ENCODE measurements at places on chromosomes 11 and 22.
A peak's percentile ranks its signal among the peaks of the same experiment; 100 is the strongest.

GRCh38 chr11:15884777-15885540 lies 471.4 kb downstream of the SOX6 start:
- no peak for DNase-seq

DNA sequence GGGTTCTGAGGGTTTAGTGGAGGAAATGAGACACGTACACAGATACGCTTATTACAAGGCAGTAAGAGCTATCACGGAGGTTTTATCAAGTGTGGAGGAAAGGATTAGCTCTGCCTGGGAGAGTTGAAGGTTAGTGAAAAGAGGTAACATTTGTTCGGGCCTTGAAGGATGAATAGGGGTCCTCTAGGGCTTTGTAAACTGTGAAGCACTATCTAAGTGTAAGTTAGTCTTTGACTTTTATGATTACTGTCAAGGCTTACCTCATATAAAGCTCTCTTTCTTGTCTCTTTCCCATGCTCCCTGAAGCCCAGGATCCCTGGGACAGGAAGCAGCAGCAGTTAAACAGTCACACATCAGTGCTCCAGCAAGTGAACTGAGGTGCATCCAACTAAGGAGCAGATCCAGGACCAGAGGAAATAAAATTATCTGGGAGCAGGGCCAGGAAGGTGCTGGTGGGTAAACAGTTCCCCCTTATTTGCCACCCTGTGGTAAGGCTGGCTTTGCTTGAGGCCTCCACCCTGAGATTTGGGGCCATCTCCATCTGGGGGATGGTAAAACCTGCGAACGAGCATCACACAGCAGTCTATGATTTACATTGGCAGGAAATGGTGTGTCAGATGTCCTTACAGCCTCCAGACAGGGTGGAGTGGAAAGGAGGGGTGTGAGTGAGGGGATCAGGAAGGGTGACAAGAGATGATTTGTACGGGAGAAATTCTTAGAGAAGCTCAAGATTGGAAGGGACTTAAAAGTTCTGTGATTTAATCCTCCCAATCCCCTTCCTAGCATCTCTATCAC lies 27.2 kb downstream of the GVQW3 start:
- no peak for DNase-seq

GRCh38 chr22:30221121-30221992 lies 25.2 kb downstream of the LIF start:
- DNase-seq, result peak; percentile 57

DNA sequence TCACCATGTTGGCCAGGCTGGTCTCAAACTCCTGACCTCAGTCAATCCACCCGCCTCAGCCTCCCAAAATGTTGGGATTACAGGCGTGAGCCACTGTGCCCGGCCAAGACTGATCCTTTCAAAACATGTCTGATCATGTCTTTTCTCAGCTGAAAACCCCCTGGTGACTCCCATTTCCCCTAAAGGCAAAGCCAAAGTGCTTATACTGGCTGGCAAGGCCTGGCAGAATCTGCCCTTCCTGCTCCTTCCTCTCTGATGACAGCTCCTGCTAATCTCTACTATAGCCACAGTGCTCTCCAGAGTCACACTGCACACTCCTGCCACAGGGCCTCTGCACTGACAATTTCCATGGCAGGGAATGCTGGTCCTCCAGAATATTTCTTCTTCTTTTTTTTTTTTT lies 2.6 kb upstream of the MCHR1 start:
- no peak for DNase-seq

DNA sequence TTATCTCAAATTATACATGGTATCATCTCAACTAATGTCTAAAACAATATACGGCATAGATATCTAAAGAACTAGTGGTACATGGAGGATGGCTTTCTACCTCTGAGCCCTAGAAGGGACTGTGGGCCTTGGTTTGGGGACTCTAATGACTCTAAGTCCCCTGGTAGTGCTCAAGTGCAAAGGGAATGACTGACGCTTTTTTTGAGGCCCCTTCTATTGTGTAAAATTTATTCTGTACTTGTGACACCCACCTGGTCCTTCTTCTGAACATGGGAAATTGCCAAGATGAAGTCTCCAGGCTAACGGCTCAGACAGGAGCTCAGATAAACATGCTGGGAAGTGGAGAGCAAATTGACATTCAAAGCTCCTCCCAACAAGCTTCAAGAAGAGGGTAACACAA lies 53.4 kb upstream of the IGLL5 start:
- DNase-seq, result no peak

GRCh38 chr11:75593286-75593915 lies 31.3 kb downstream of the SERPINH1 start:
- no peak for DNase-seq

- DNase-seq, result no peak
Measured at GRCh38 chr11:7591107-7591894, 77.5 kb downstream of the PPFIBP2 start.

DNA sequence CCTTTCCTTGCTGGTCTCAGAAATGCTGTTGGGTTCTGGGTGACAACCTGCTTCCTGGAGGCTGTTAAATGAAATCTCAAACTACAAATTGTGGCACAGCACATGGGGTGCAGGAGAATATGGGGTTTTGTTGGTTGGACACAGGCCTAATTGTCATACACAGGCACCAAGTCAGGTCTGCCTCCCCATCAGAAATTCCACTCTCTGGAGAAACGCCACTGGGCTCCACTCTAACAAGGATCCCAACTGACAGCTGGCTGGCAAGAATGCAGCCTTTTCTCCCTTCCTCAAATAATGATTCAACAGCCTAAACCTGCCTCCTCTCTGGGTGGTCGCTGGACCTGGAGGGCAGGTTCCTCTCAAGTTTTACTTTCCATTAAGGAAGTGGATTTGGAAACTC lies 177.8 kb upstream of the NARS2 start:
- no peak for DNase-seq

GRCh38 chr22:35868938-35869337 lies 151.3 kb downstream of the APOL5 start:
- no peak for DNase-seq

DNA sequence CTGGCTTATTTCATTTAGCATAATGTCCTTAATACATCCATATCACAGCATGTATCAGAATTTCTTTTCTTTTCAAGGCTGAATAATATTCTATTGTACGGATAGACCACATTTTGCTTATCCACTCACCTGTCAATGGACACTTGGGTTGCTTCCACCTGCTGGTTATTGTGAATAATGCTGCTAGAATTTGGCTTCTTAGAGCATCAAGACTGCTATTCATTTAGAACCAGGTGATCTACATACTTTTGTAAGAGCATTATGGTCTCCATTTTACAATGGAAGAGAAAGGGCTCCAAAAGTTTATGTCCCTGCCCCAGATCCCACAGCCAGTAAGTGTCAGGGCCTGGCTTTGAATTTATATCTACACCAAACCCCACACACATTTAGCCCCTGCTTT lies 100.7 kb upstream of the CD82 start:
- no peak for DNase-seq

DNA sequence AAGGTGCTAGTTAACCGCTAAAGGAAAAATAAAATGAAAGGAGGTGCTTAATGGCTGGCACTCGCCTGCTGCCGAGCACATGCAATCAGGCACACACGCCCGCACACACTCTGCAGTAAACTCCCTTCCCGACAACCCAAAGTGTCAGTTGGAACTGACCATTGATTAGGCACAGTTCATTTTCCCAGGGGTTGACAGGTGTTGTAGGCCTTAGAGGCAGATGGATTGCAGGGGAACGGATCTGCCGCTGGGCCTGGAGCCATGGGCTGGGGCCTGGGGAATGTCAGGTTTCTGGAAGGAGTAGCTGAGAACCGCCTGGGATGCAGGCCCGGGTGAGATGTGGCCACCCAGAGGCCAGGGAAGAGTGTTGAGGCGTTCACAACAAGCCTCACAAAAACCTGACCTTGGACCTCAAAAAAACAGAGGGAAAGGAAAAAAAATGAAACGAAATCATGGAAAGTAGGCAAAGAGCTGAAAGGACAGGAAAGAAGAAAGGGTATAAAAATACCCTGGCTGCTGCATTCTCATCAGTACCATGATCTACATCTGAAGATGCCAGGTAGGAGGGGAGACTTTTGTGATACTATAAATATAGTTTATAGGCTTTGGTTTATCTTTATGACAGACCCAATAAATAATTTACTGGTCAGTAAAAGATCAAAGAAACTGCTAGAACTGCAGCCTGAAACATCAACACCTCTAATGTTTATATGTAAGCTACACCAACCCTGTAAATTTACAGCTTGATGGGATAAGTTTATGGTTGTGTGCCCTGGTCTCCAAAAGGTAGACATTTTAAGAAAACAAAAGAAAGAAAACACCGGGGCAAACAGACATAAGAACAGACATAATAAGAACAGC lies 313.4 kb downstream of the BUD13 start:
- no peak for DNase-seq

GRCh38 chr11:33399421-33399820 lies 142.2 kb downstream of the HIPK3 start:
- no peak for DNase-seq

DNA sequence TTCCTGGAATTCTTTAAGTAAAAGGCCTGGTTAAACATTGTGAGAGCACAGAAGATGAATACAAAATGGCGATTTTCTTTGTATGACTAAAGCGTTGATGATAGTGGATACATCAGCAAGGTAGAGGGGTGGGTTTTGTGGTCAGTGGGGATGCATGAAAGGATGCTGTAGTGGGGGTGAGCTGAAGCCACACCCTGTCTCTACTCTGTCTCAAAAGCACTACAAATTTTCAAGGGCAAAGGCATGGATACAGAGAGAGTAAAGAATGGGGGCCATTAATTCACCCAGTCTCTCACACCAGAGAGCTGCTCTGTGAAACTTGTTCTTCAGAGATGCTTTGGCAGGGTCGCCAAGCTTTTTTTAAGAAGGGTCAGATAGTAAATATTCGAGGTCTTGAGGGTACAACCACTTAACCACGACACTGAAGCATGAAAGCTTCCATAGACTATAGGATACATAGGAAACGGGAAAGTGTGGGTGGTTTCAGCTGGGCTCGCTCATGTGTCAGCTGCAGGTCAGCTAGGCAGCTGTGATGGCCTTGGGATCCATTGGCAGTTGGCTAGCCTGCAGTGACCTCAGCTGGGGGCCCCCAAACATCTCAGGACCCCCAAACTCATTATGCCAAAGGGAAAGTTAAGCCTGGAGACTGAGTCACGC lies 8.3 kb downstream of the TMEM138 start:
- no peak for DNase-seq

DNA sequence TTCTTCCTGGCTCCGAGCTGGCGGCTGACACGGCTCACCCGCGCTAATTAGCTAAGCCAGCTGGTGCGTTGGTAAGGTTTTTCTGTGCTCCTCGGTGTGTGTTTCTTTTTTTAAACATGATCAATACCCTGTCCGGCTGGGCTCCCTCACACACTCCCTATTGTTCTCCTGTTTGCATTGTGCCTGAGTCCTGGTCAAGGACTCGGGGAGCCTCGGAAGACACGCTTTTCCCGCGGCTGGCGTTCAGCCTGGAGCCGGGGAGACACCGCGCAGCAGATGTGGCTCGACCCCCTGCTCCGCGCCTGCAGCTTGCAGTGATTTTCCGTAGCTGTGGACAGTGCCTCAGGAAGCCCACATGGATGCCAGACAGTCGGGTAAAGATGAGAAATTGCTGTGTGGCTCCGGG lies 454.9 kb upstream of the CADM1 start:
- no peak for DNase-seq

- DNase-seq, result no peak
Measured at GRCh38 chr22:46891382-46891951, 129.0 kb downstream of the TBC1D22A start.

GRCh38 chr11:64264371-64264852 lies 13.1 kb downstream of the PLCB3 start:
- no peak for DNase-seq

GRCh38 chr11:121225382-121225781 lies 67.2 kb upstream of the SC5D start:
- no peak for DNase-seq

DNA sequence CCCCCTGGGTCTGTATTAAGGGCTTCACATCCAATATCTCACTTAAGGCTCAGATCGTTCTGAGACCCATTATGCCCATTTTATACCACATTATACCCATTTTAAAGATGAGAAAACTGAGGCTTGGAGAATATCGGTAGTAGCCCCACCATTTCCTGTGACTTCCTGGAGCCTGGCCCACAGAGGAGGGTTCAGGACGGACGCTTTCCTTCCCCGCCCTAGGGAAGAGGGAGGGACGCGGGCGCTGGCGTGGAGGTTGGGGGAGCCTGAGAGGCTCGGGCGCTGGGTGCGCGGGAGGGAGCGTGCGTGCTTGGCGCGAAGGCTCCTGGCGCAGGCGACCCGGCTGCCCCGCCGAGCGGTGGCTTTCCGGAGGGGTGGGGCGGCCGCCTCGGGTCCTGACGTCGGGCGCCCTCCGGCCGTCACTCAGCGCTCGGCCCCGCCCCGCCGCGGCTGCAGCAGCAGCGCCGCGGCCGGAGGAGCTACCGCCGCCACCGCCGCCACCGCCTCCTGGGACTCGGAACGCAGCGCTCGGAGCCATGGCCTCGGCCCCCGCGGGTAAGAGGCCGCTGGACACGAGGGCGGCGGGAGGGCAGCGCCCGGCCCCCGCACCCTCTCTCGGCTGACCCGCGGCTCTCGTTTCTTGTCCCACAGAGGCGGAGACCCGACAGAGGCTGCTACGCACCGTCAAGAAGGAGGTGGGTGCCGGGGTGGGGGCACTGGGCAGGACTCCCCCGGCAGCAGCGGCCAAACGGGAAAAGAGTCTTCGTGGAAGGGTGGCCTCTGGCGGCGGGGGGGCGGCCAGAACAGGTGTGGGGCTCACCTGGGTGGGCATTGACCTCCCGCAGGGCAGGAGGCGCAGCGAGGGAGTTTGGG lies at the start of gene SGSM1:
SGSM1 (plus strand) TSS at position 422 of the 873 bp plus-strand sequence; CDS start at position 537, 115 bp downstream.
- DNase-seq, result peak; percentile 55

DNA sequence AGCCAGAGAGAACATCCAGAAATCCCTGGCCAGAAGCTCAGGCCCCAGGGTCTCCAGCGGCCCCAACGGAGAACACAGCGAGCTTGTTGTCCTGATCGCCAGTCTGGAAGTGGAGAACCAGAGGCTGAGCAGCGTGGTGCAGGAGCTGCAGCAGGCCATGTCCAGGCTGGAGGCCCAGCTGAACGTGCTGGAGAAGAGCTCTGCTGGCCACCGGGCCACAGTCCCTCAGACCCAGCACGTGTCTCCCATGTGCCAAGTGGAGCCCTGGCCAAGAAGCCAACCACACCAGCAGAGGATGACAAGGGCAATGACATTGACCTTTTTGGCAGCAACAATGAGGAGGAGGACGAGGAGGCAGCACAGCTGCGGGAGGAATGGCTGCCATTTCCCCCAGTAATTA lies 20.6 kb upstream of the SCGB1D1 start:
- DNase-seq, result no peak

GRCh38 chr11:116703421-116703820 lies 69.4 kb downstream of the BUD13 start:
- no peak for DNase-seq

- no peak for DNase-seq
Measured at GRCh38 chr11:10673501-10674062, 20.0 kb downstream of the IRAG1 start.

GRCh38 chr11:90795746-90796145 lies 572.9 kb upstream of the CHORDC1 start:
- DNase-seq, result no peak
